ENCODE measurements at places on chromosomes 5 and 9.

- peak; percentile 82 for DNase-seq
Observed at GRCh38 chr5:33272288-33272687, 168.5 kb upstream of the TARS1 start.

DNA sequence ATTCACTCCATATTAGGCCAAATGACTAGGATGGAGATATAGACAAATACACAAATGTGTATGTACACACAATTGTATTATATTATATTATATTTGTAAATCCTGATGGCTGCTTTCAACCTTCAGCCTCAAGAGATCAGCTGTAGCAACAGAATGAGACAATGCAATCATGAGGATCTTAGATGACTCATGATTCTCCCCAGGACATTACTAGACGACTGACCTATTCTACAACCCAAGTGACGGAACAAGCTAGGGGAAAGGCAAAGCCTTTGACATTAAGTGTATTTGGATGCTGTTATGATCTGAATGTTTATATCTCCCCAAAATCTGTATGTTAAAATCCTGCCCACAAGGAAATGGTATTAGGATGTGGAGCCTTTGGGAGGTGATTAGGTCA, 66.5 kb downstream of the COX7C start:
- no peak for DNase-seq

- no peak for DNase-seq
Observed at GRCh38 chr5:109253262-109253661, 156.5 kb downstream of the PJA2 start.

DNA sequence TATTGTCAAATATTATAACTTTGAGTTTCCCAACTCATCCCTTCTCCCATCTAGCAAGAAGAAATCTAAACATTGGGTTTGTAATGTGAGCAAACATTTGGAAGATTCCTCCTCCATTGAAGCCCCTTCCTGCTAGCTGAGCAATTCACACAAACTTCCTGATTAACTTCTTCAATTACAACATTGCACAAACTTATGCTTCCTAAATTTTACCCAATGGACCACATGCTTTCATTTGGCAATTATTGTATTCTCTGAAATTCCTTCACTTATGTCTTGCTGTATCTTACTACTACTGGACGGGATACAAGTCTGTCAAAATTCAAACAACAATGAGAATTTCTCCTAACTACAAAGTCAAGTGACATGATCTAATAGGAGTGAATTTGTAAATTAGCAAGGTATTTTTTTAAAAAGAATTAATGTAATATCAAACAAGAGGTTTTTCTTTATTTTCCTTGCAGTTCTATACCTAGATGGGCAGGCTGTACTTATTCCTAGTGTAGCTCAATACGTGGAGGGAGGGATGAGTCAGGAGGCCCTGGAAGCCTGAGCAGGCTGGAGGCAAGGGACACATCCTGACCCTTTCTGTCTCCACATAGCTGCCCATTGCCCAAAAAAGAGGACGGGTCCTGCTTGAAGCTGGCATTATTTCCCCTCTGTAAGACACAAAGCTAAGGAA, 11.8 kb upstream of the IFNW1 start:
- no peak for DNase-seq

DNA sequence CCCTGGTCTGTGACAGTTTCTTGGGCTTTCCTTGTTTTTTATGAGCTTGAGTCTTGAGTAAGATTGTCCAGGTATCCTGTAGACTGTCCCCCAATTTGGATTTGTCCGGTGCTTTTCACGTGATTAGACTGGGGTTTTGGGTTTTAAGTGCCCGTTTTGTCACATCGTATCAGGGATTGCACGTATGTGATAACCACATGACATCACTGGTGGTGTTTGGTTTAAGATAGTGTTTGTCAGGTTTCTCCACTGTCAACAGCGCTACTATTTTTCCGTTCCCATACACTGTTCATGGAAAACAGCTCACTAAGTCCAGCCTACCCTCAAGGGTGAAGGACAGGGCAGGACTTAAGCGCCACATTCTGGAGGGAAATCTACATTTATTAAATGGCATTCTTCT, 39.7 kb downstream of the LMNB1 start:
- no peak for DNase-seq

GRCh38 chr9:87275047-87275725, 222.5 kb upstream of the DAPK1 start:
- DNase-seq: no peak

Data from AG08395 (cell line).